ENCODE measurements at places on chromosomes 3 and 15.

DNA sequence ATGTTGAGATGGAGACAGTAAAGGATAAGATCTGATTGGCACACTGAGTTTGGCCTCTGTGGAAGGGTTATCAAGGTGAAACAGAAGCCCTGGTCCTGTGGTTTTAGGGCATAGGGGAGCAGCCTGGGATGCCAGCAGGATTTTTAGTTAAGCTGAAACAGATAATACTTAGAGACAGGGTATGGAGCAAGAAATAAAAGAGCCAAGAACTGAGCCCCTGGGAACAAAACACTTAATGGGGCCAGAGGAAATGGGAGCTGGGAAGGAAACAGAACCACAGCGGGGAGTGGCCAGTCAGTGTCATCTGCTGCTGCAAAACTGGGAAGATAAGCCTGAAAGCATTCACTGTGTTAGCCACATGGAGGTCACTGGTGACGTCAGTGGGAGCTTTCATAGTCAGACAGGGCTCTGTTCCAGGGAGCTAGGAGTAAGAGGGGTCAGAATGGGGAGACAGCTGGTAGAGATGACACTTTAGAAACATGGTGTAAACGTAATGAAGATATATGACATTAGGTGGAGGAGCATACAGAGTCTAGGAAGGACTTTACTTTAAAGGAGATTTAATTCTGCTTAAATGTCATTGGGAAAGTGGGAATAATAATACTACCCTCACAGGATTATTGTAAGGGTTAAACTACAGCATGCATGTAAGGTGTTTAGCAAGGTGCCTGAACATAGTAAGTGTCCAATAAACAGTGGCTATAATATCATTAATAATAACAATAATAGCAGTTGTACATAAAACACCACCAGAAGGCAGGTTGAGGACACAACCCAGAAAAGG, 172.7 kb upstream of the CTNNB1 start:
- DNase-seq = no peak

DNA sequence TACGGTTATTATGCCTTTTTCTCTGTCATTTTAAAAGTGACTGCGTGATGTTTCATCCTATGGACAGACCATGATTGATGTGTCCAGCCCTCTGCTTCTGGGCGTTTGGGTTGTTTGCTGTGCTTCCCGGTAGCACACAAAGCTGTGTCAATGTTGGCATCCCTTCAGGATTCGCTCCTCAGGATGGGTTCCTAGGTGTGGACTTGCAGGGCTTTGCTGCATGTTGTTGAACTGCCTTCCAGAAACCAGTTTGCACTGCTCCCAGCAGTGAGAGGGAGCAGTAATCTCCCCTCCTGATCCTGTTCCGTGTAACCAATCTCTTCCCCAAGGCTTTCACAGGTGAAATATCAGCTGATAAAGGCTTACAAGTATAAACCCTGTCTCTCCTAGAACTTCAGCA, 787 bp downstream of the TRPM1 start:
- DNase-seq = no peak

- no peak for DNase-seq
These were observed 353.5 kb downstream of the MCTP2 start for GRCh38 chr15:94584833-94585244.

- DNase-seq = no peak
These were observed 16.0 kb downstream of the MED12L start for GRCh38 chr3:151101270-151101969.

DNA sequence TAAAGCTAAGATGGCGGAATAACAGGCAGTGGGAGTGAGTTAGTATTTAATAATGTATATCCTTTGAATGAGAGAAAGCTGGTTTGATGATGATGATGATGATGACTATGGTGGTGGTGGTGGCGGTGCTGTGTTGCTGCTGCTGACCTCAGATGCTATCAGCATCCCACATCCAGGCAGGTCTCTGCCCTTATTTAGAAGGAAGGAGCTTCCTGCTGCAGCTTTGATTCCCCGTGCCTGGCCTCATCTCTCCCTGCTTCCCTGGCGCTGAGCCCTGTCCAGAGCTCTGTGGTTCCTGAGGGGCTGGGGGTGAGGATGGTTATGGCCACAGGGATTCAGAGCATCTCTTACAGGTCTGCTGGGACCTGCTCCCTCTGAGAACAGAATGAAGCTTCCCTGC, 73.1 kb downstream of the RAB11A start:
- DNase-seq = no peak

- no peak for DNase-seq
These were observed 443.3 kb upstream of the AGTR1 start for GRCh38 chr3:148254402-148254801.

- no peak for DNase-seq
These were observed 30.9 kb downstream of the KY start for GRCh38 chr3:134619884-134620445.

DNA sequence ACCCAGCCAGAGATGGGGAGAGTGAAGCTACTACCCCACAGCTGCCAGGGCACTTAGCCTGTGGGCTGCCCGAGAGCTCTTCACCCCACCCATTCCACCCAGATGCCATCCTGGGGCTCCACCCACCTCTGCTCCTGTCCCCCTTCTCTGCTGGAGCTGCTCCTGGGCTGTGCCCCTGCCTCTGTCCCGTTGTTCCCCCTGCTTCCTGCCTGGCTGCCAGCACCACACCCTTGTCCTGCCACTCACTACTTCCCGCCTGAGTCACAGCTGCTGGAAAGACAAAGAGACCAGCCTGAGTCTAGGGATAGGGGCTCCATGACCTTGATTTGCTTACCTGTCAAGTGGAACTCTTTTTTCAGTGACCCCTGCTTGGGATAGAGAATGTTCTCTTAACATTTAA, 12.4 kb downstream of the GNAI2 start:
- no peak for DNase-seq

DNA sequence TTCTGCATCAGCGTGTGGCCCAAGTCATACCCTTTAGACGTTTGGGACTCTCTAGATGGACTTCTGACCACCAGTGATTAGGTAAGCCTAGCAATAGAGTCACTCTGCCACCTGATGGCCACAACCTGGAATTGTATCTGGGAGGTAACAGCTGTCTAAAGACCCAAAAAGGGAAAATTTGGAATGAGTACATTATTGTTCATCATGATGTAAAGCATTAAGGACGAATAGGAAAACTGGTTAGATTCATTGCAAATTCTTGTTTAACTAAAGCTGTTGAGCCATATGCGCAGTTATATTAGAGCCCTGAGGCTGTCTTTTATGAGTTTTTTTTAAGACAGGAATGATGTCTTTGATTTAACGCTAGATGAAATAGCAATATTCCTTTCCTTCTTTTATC, 63.6 kb downstream of the FAM81A start:
- DNase-seq = no peak

DNA sequence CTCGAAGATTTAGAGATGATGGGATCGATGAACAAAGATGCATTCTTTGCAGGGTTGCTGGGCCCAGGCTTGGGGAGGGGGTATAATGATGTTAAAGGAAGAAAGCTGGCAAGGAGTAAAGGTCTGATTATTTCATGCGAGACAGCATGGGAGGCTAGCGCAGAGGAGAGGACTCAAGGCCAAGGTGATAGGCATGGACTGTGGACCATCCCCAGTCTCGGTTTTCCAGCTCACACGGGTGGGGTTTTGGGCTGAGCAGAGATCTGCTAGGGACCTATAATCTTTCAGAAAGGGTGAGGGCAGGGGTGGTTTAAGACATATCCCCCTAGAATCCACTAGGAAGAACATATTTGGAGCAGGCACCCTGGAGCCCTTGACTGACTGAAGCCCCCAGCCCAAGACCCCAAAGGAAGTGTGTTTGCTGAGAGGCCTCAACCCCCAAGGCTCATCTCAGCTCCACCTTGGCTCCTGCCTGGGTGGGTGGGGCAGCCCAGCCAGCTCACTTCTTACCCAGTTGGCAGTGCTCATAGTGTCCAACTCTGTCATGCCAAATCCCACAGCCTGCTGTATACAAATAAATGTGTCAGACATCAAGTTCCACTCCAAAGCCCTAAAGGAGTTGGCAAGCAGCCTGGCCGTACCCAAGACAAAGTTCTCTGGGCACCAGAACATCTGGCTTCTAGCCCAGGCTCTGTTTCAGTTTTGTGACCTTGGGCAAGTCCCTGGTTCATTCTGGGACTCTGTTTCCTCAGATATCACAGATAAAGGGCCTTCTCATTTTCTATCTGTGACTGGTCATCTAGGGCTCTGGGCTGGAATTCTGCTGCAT, 17.9 kb downstream of the ACSBG1 start:
- DNase-seq = no peak

DNA sequence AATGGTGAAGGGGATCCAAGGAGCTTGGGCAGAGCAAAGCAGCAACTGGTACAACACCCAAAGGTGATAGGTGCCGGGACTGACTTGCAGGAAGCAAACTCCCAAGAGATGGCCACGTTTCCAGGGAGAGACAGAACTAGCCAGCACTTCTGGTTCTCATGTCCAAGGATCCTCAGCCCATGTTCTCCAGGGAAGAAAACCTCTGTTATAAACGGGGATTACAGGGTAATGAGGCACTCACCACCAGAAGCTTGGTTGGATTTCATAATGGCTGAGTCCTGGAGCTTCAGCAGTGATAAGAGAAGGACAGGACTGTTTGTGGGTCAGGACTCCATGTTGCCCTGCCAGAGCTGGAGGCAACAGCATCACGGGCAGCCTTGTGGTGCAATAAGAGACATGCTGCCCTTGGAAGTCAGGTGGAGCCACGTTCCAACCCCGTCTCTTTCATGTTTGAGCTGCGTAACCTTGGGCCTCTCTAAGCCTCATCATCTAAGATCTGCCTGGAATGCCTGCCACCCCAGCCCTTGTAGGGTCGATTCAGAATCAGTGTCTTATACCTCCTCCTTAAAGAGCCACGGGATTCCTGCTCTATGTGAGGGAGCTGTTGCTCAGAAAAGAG, 181.0 kb downstream of the ABHD5 start:
- no peak for DNase-seq

- DNase-seq = no peak
These were observed 88.7 kb downstream of the GABRG3 start for GRCh38 chr15:27059610-27060202.

DNA sequence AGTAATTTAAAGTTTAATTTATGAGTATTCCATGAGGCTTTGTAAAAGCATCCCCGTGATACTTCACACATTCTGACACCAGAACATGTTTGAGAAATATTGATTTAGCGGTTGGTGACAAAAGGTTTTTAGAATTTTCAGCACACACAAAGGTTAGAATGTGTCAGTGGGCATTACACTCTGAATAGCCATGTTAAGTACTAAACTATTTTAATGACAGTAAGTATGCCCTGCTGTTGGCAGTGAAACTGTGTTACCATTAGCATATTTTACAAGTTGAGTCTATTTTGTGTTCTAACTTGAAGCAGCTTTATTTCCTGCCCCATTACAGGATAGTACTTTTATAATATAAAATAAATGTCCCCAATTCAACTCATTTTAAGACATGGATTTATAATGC, 66.5 kb downstream of the ADAMTSL3 start:
- no peak for DNase-seq

DNA sequence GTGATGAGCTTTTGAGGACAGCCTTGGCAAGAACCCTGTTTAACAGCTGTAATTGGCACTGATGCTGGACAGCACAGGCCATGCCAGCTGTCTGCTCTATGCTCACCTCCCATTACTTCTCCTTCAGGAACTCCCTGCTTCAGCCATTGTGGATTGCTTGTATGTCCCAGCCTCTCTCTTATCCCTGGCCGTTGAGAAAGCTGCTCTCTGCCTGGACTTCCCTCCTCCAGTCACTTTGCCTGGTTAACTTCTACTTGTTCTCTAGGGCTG, 444.5 kb downstream of the EPHB1 start:
- DNase-seq = no peak

DNA sequence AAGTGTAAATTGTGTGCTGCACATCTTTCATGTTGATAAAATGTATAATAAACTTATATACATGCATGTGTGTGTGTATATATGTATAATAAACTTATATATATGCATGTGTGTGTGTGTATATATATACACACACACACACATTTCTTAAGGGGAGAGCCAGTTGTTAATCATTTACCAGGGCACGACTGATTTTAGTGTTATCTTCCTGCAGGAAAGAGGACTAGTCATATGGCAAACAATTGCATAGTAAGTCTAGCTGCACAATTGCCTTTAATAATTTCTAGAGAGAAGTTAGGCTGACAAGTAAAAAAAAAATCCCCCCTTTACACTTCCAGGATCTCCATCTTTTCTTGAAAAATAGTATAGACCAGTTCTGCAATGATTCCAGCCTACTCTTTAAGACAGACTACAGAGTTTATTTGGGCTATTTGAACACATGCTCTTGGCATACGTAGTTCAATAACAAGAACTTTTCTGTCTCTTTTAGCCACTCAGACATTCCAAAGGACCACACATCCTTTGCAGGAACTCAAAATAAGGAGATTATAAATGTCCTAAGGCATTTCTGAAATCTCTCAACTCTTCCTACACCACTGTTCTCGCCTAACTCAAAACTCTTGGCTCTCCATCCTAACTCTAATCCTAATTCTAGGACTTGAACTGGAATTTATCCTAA, 163.6 kb upstream of the SETMAR start:
- DNase-seq = no peak

DNA sequence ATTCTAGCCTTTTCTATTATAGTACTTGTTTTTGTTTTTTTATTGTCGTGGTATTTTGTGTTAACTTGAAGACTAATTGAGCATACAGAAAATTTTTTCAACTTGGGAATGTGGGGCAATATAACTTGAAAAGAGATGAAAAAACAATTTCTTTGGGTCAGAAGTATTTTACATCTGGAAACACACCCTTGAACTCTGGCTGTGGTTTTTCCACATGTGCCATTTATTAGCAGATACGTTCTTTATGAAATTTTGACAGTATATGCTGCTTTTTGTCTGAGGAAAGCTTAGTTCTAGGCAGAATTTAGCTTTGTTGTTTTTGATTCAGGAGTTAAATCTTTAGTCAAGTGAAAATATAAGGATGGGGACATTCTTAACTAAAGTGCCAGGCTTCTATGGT, 44.7 kb downstream of the TCF12 start:
- DNase-seq = no peak

GRCh38 chr15:34701536-34701935, 53.3 kb downstream of the GJD2 start:
- no peak for DNase-seq

DNA sequence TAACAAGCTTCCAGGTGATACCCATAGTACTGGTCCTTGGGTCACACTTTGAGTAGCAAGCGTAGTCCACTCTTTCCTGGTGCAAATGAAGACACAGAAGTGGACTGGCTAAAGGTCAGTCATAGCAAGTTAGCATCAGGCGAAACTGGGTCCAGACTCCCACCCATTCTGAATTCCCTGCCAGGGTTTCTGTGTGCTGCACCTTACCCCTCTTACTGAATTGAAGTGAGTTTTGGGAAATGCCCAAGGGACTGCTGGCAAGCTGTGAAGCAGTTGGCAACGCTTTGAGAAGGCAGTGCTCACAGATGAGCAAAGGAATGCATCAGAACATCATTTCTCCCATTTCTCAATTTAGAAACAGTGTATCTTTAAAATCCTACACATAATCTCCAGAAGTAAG, 1.8 kb upstream of the LSG1 start:
- no peak for DNase-seq

- no peak for DNase-seq
These were observed 42.4 kb upstream of the LARS2 start for GRCh38 chr3:45345846-45346580.

- DNase-seq = no peak
These were observed 101.8 kb upstream of the SKOR1 start for GRCh38 chr15:67723294-67724024.

GRCh38 chr3:17009826-17010225, 125.1 kb downstream of the PLCL2 start:
- no peak for DNase-seq

Measured in esophagus squamous epithelium (tissue), 5 donors.